Mucosa of descending colon (tissue), 3 donors: ENCODE measurements at places on chromosomes 5 and 9. TPM values are rescaled to one million over a fixed set of nuclear protein-coding genes. Genes with fewer than 3 reads are reported as not detected.

NXNL2 gene
- not detected for total RNA-seq

SV2C gene
- total RNA-seq, result 0.58 TPM

SH3RF2 gene
- total RNA-seq, result 36.8 TPM

TNC gene
- 6.5 TPM for total RNA-seq

BNIP1 gene
- total RNA-seq, result 11.4 TPM

C9orf153 gene
- not detected for total RNA-seq

PFN3 gene
- total RNA-seq, result not detected

PLEKHG4B gene
- total RNA-seq, result 0.09 TPM

LCN2 gene
- total RNA-seq, result 16.8 TPM
